ENCODE measurements at places on chromosomes 3 and 15.

GRCh38 chr3:120025520-120025919, 68.7 kb downstream of the GSK3B start:
- no peak for DNase-seq

DNA sequence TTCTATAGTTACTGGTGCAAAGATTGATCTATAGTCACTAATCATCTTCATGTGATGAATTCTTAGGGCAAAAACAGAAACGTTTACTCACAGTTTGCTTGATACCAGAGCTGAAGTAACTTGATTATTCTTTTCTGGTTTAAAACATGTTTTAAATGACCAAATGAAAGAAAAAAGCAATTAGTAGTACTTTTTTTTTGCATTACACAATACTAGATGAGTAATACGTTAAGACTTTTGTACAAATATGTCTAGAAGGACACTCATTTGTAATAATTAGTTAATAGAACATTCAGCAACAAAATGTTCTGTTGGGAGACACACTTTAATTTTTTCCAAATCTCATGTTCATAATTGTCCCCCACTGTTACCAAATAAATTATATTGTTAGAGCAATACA, 523.2 kb downstream of the SOX2 start:
- DNase-seq: no peak

GRCh38 chr15:40906991-40907802, 12.9 kb downstream of the VPS18 start:
- peak; percentile 36 for DNase-seq

DNA sequence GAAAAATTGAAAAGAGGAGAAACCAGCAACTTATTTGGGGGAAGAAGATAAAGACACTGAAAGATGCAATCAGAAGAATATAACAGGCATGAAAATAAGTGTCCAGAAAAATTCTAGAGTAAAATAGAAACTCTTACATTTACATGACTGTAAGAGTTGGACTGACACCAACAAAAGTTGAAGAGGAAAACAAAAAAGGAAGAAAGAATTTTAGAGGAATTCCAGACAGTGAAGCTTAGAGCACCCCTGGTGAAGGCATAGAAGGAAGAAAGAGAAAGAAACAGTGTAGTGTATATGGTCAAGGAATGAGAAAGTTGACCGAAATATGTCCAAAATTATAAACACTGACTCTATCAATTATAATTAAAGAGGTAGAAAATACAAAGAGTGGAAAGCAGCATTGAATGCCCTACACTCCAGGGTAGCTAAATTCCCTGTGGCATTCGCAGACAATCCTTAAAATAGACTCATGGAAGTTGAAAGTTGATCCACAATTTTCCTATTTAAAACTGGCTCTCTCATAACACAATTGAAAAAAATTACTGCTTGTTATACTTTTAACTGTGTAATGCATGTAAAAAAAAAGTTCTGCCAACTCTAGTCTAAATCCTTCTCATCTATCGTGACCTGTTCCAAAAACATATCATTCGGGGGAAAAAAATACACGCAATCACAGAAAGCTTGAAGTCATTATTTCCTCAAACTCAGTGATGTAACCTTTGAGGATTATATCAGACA, 102.6 kb upstream of the ABI3BP start:
- no peak for DNase-seq

DNA sequence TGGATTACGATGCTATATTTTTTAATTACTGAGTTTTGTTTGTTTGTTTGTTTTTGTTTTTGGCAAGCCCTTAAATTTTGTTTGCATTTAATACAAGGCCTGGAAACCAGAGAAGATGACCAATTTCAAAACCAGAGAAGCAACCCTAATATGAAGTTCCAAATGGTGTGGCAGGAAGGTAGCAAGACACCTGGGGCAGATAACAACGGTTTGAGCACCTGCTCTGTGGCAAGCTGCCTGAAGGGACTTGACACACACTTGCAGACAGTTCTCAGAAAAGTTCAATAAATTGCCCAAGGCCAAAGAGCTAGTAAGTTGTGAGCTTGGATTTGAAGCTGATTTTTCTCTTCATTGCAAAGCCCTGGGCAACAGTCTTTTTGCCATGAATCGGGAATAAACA, 151.2 kb upstream of the UBE2E1 start:
- no peak for DNase-seq

DNA sequence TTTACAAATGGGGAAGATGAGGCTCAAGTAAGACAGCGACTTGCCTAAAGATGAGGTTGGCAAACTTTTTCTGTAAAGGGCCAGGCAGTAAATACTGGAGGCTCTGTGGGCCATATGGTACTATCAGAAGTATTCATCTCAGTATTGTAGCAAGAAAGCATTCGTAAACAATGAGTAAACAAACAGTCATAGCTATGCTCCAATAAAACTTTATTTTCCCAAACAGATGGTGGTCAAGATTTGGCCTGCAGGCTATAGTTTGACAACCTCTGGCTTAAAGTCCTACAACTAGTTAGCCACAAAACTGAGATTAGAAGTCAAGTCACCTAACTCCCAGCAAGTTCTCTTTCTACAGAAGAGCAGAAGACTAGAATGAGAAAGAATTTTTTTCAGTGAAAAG, 177.0 kb upstream of the NECTIN3 start:
- DNase-seq: no peak

DNA sequence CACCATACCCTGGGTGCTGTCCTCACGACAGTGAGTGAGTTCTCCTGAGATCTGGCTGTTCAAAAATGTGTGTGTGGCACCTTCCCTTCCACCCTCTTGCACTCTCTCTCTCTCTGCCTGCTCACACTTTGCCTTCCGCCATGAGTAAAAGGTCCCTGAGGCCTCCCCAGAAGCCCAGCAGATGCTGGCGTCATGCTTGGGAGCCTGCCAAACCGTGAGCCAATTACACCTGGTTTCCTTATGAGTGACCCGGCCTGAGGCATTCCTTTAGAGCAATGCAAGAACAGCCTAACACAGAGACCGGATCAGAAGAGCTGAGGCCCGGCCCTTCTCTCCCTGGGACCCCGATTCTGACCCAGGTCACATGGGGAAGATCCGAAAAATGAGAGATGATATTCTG, 15.4 kb downstream of the TMEM44 start:
- DNase-seq: no peak

DNA sequence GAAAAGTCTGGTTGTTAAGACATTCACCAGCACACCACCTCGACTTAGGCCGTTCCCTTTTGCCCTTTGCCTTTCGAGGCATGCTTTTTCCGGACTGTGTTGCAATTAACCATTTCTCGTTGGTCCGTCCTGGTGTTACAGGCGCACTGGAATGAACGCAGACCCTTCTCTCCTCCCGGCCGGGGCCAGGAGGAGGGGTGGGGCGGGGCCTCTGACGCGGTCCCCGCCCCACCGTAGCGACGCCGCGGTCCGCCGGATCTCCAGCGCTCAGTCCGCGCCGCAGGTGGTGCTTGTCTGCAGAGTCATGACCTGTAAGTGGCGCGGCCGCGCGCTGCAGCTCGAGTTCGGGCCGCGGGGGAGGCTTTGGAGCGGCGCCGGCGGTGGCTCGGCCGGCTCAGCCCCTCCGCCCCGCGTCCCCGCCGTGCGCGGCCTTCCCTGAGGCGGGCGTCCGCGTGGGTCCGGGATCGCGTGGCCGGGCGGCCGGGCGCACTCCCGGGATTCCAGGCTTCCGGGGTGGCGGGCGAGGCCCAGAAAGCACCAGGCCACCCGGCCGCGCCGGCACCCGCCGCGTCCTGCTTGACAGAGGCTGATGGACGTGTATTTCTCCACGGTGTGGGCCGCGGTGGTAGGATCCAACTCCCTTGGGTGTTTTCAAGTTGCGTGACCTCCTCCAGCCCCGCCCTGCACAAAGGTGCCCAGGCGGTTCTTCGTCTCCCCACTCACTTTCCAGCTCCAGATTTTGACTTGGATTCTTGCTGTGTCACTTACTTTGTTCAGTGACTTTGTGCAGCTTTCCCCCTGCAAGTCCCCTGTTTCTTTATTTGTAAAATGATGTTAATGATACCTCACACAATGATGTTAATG, at the start of gene NIT2:
Gene NIT2, plus strand, starts transcription at position 270 of the 864 bp plus-strand sequence. Its CDS starts 35 bp downstream, at position 305.
- peak; percentile 77 for DNase-seq

GRCh38 chr3:178859386-178859785, 212.2 kb downstream of the ZMAT3 start:
- no peak for DNase-seq

DNA sequence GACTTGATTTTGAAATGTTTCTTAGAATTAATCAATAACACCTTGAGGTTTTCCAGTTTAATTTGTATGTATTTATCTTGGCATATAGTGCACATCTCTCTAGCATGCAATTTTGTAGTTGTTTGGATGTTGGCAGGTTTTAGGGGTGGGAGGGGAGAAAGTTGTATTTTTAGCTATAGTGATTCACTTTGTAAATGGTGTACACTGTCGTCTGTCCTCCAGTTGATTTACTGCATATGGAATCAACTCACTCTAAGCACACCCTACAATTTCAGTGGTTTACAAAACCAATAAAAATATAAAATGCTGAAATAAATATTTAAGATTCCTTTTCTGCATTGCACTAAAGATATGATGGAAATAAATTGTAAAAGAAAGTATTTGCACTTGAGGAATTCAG, 199.1 kb downstream of the CDIN1 start:
- no peak for DNase-seq

GRCh38 chr3:53194210-53195065, 33.4 kb downstream of the PRKCD start:
- DNase-seq: no peak

DNA sequence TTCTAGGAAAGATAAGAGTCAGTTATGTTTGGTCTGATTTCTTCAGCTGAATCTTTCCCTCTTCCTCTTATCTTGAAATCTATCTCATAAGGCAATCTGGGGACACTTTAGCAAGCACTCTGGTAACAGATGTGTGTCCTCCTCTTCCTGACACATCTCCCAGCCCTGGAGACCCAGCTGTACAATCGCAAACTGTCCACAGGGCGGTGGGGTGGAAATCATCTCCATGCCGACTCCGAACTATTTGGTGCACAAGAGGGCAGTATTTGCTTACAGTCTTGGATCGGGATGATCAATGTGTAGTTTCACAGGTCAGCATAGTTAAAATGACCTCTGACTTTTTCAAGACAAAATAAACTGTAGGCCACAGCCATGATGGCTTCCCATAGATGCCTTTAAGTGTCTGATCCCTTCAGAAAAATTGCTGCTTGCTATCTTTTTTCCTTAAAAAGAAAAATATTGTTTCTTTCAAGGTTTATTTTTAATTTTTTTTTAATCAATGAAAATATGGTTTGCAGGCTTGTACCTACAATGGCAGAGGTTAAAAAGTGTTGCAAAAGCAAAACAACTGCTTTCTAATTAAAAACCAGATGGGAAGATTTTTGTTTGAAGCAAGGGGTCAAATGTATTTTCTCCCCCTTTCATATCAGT, 17.7 kb downstream of the EEFSEC start:
- DNase-seq: no peak

- no peak for DNase-seq
These were observed 11.0 kb upstream of the ONECUT1 start for GRCh38 chr15:52800828-52801747.
